ENCODE measurements at places on chromosomes 1 and 21. TPM values are rescaled to one million over a fixed set of nuclear protein-coding genes. Genes with fewer than 3 reads are reported as not detected.

GRCh38 chr1:76010802-76011201 lies 63.7 kb upstream of the ST6GALNAC3 start:
- no peaks in the 10 kb centered on the region for H3K4me1 ChIP-seq
- no peak for DNase-seq
- no peak overlapping the region for H3K27ac ChIP-seq
- no peaks in the 10 kb centered on the region for H3K36me3 ChIP-seq

DNA sequence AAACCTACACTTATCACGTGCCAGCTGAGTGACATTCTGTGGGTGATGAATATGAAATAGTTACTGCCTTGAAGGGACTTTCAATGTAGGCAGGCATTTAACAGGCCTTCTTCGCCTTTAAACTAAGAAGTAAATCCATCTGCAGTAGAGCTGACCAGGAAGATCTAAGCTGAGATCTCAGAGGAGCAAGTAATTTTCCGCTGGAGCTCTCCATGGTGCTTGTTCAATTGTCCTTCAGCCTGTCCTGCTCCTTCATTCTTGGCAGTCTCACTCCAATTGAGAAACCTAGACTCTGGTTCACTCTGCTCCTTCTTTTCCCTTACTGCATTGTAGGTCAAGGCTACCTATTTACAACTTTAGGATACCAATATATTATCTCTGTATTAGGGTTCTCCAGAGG lies 183.5 kb downstream of the HMCN1 start:
- no peaks in the 10 kb centered on the region for H3K27me3 ChIP-seq
- no peak overlapping the region for H3K27ac ChIP-seq
- H3K36me3 ChIP-seq, result no peaks in the 10 kb centered on the region
- H3K4me3 ChIP-seq, result no peak overlapping the region

DNA sequence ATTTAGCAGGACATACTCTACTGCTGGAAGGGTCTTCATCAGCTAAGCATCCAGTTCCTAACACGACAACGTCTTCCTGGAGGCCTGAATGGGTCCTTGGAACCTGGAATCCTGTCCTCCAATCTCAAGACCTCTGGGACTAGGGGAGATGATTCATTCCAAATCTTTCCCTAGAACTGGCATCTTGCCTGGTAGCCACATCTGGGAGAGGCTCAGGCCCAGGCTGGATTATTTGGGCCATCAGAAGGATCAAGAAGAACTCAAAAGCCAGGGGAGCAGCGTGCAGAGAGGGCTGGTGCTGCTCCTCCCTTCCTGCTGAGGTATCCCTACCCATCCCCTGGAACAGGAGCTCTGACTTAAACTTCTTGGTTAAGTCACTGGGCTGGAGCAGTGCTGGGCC lies 2.8 kb upstream of the PHLDA3 start:
- no peaks in the 10 kb centered on the region for H3K36me3 ChIP-seq
- DNase-seq, result no peak
- H3K27ac ChIP-seq, result peak overlapping the region; percentile 19

DNA sequence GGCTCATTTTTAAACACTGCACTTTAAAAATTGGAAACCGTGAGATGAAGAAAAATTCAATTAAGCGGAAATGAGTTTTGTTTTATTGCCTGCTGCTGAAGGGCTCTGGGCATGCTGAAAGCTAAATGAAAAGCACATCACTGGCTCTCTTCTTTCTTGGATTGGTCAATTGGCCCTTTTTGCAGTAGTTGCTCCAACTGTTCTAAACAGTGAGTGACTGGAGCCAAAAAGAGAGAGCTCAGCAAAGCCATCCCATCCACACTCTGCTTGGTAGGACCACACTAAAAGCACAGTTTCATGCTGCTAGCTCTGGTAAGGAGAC lies 48.1 kb downstream of the LHX4 start:
- no peak for DNase-seq
- H3K36me3 ChIP-seq, result no peaks in the 10 kb centered on the region
- H3K4me1 ChIP-seq, result no peaks in the 10 kb centered on the region
- H3K27me3 ChIP-seq, result no peaks in the 10 kb centered on the region
- no peak overlapping the region for H3K4me3 ChIP-seq

DNA sequence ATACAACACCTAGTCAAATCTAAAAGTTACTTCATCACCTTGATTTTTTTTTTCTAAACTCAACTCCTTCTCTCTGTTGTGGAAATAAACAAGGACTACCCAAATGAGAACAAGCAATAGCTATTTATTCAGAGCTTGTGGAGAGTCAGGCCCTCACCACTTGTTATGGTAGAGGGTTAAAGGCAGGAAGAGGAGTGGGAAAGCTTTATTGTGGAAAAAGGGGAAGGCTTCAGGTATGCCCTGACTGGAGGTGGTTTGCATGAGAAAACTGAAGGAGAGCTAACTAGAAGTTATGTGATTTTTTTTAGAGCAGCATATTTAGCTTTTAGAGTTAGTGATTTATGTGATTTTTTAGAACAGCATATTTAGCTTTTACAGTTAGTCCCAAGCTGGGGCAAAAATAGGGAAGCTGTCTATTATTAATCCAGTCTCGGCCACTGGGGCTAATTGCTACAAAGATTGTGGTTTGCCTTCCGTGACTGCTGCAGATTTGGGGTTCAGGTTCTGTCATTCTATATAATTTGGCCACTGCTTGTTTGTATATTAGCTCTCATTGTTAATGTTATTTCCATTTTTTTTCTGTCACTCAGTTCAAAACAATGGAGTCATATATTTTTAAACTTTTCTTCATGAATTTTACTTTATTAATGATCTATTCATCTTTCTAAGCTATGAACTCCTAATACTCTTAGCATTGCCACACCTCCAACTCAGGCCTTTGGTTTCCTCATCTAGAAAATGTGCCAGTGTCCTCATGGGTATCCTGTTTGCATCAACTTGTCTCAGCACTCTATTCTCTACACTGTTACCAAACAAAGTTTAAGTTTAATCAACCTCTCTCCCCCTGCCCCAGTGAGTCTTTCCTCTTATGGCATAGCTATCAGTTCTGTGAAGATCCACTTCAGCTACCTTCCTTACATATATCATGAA lies 713.0 kb downstream of the BRINP3 start:
- no peaks in the 10 kb centered on the region for H3K27me3 ChIP-seq
- H3K4me1 ChIP-seq, result no peaks in the 10 kb centered on the region
- no peak for DNase-seq
- H3K27ac ChIP-seq, result no peak overlapping the region
- H3K4me3 ChIP-seq, result no peak overlapping the region

DNA sequence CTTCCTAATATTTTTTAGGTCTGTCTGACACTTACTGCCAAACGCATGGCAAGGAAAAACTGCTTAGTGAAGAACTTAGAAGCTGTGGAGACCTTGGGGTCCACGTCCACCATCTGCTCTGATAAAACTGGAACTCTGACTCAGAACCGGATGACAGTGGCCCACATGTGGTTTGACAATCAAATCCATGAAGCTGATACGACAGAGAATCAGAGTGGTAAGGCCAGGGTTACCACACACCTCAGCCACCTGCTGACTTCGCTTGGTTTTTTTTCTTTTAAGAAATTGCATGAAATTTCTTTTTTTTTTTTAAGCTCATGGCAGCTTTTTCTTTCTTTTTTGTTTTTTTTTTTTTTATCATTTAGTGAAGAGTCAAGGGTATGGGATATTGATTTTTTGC lies 17.2 kb downstream of the ATP1A1 start:
- peaks cover 100% of the 10 kb centered on the region for H3K36me3 ChIP-seq
- DNase-seq, result no peak
- no peak overlapping the region for H3K27ac ChIP-seq
- H3K4me3 ChIP-seq, result no peak overlapping the region

DNA sequence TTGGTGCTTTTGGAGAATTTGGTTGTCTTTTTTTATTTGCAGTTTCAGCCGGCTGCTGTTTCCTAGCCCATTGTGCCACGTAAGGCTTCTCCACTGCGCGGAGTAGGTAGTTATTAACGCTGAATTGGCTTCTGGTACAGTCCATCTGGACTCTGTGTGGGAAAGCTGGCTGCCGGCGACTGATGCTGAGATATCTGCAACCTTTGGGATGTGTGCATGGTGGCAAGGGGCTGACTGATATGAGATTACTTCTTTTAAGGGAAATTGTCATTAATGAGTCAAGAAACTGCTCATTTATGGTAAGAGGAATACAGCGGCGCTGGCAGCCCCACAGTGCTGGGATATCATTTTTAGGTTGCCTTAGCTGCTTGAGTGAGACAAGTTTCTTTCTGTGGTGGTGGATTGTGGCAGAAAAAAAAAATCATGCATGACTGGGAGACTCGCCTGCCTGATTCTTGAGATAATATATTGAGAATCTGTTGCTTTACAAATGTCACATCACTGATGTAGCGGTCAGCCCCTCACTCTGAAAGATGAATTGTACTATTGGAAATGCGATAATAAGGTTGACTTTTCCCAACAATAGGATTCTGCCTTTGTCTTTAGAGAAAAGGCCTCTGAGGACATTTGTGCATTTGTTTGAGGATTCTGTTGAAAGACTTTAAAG lies 2.5 kb upstream of the ELAVL4 start:
- DNase-seq, result no peak
- no peaks in the 10 kb centered on the region for H3K27me3 ChIP-seq
- H3K27ac ChIP-seq, result no peak overlapping the region
- no peaks in the 10 kb centered on the region for H3K4me1 ChIP-seq
- H3K4me3 ChIP-seq, result no peak overlapping the region

- no peak overlapping the region for H3K4me3 ChIP-seq
- H3K27me3 ChIP-seq, result no peaks in the 10 kb centered on the region
- no peaks in the 10 kb centered on the region for H3K4me1 ChIP-seq
- no peak overlapping the region for H3K27ac ChIP-seq
These were observed 36.6 kb downstream of the TFF3 start for GRCh38 chr21:42278451-42279149.

DNA sequence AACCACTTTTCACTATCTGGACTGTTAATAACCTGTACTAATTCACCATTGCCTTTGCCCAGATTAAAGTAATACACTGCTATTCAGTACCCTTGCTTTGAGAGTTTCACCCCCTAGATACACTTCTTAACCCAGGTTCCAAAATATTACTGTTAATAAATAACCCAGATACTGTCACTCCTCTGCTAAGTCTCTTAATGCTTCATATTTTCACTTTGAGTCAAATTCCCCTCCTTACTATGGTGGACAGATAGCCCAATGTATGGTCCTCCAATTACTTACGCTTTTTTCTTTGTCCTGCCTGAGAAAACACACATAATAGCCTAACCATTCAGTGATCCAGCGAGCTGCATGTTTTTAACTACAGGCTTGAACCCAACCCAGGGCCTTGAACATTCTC lies 152.5 kb downstream of the NEGR1 start:
- H3K27ac ChIP-seq, result no peak overlapping the region
- DNase-seq, result no peak
- no peaks in the 10 kb centered on the region for H3K36me3 ChIP-seq
- H3K4me3 ChIP-seq, result no peak overlapping the region
- no peaks in the 10 kb centered on the region for H3K27me3 ChIP-seq

Gene SMIM1
- not detected for total RNA-seq

Data from ascending aorta (tissue), 2 donors.